AG04450 (cell line): ENCODE measurements at places on chromosomes 16 and 17.

- DNase-seq: no peak
These were observed 26.8 kb upstream of the HOXB13 start for GRCh38 chr17:48755356-48755755.

DNA sequence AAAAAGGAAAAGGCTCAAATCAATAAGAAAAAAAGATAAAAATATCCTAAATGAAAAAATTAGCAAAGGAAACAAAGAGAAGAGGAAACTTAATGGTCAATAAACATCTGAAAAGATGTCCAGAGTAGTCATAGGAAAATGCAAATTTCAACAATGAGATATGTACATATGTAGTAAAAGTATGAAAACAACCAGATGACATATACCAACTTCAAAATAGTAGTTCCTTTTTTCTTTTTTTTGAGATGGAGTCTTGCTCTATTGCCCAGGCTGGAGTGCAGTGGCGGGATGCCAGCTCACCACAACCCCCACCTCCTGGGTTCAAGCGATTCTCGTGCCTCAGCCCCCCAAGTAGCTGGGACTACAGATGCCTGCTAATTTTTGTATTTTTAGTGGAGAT is 21.7 kb upstream of the NFAT5 start:
- DNase-seq: no peak

DNA sequence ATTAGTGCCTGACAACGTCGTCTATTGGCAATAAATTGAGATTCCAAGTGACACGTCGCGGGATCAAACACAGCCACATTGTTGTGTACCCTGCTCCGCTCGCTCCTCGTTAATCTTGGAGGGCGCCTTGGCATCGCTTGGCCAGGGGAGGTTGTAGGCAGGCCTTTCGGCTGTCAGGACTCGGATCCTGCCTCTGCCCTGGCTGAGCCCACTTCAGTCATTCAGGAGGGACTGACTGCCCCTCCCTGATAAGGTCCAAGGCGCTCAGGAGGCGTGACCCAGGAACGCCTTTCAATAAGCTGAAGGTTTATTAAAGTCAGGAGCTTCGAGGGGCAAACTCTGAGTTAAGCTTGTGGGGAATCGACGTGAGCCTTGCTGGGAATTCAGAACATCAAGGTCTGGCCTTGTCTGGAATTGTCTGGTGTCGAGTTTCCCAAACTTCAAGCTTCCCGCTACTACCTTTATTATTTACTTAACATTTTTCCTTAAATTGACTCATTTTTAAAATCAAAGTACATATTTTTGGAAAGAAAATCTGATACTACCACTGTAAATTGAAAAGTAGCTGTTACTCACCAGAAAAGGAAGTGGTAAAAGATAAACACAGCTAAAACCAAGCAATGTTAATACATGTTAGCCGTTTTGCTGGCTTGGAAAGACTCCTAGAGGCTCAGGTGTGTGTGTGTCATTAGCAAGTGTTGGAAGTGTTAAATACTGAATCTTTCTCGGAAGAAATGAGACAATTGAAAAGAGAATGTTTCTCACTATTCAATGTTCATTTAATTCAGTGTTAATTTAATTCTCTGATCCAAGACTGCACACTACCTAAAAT is 5.3 kb upstream of the IRX3 start:
- DNase-seq: no peak

DNA sequence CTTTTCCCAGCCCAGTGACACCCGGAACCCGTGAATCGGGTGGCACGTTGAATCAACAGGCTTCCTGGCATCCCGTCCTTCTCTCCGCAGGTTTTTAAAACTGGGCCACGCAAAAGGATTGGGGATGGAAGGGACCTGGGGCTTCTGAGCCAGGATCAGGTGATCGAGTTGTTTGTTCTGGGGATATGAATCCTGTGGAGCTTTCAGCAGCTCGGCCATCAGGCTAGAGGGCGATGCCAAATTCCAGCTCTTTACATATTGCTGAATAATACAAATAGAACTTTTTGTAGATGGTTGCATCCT is 473 bp downstream of the SUPT6H start:
- DNase-seq: no peak

- DNase-seq: no peak
These were observed 8.1 kb downstream of the ZC3H7A start for GRCh38 chr16:11788914-11789313.

DNA sequence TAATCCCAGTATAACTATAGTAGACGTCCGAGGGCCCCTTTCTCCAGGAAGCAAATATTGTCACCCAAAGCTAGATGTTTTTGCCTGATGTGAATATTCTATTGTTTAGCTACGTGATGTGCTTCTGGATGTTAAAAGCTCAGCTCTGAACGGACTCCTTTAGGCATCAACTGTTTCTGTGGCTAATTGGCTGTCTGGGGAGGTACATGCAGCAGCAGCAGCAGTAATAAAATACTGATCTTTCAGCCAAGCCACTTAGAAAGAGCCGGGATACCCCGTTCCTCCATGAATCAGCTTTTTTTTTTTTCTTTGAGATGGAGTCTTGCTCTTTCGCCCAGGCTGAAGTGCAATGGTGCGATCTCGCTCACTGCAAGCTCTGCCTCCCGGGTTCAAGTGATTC is 43.0 kb downstream of the TRARG1 start:
- DNase-seq: no peak

DNA sequence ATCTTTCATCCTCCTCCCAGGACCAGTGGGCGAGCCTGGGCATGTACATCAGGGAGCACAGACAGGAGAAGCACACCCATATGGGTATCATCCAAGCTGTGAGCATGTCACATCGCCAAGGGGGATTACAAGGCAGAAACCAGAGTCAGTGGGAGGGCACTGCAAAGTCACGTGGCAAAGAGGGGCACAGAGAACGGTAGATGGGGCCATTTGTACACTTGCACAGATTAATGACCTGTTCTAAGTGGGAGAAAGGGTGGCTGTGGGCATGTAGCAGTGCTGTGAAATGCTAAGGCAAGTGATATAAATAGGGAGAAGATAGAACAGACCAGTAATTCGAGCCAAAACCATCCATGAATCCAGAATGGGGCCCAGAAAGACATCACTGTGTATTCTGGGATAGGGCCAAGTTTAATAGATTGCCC is 265.0 kb downstream of the CPPED1 start:
- DNase-seq: no peak

DNA sequence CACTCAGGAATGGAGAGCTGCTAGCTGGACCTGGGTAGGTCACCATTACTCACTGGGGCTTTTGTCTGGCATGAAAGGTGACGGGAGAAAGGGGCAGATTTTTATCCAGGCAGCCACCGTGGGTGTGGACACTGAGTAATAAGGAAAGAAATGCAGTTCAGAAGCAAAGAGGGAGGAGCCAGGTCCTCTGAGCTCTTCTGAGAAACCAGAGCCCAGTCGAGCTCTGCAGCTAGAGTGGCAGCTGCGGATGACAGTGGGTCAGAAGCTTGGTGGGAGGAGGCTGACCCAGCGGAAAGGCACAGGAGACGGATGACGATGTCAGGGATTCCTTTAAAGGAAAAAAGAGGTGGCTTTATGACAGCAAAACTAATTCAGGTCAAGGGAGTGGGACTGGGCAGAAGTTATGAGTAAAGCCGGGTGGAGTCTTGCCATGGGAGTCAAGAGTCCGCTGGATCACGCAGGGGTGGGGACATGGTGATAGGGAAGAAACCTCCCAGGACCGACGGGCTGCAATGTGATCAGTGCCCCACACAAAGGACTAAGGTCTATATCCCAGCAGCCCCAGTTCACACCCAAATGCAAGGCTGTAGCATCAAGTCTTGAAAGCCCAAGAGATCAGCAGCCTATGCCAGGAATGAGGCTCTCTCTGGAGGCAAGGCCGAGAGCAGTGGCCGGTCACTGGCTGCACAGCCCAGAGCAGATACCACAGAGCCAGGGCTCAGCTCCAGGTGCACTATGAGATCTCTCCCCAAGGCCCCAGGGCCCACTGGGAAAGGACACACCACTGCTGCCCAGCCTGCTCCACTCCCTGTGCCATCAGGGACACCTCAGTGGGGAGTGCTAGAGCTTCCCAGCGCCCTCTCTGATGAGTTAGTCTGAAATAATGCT is 6.3 kb upstream of the MNT start:
- DNase-seq: no peak

- DNase-seq: no peak
These were observed 1.6 kb upstream of the ADGRG3 start for GRCh38 chr16:57666353-57667047.

DNA sequence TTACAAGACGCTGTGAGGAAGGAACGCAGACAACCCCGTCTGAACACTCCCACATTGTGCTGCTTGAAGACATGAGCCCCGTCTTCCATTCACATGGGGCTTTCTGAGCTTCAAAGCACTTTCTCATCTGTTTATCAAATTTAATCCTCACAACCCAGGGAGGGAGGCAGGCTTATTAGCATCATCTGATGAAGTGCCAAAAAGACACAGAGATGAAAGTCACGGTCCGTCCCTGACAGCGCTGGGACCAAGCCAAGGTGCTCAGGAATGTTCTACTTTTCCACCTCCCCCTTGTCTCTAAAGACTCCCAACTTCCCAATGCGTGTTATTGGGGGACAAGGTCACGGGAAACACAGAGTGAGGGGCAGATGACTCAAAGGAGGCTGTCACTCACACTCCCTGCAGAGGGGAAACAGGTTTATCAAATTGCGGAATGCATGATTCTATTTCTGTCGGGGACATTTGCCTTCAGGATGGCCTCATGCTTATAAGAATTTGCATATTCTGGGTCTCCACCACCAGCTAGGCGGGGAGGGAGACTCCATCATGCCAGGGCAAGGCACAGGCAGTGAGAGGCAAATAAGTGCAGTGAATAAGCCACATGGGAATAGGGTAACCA is 10.7 kb downstream of the XYLT1 start:
- no peak for DNase-seq

- no peak for DNase-seq
These were observed 35.2 kb downstream of the ARHGAP23 start for GRCh38 chr17:38463451-38463858.

GRCh38 chr16:48535831-48536613 is 74.0 kb downstream of the N4BP1 start:
- DNase-seq: no peak

GRCh38 chr17:71978435-71978834 is 142.4 kb upstream of the SOX9 start:
- no peak for DNase-seq

GRCh38 chr17:71464241-71464640 is 656.6 kb upstream of the SOX9 start:
- no peak for DNase-seq

DNA sequence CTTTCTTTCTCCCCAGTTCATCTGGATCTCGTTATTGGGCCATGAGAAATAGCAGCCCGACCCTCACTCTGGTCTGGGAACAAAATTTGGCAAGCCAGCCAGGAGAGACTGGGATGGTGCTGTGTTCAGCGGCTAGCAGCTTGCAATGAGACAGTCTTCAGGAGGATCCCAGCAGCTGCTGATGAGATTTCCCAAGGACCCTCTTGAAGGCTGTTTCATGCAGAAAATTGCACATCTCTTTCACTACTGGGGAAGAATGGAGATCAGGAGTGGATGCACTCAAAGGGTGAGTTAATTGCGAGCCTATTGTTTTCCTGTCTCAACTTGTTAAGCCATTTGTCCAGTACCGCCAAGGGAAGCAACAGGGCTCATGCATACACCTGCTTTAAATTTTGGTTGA is 5.5 kb upstream of the COIL start:
- DNase-seq: no peak

DNA sequence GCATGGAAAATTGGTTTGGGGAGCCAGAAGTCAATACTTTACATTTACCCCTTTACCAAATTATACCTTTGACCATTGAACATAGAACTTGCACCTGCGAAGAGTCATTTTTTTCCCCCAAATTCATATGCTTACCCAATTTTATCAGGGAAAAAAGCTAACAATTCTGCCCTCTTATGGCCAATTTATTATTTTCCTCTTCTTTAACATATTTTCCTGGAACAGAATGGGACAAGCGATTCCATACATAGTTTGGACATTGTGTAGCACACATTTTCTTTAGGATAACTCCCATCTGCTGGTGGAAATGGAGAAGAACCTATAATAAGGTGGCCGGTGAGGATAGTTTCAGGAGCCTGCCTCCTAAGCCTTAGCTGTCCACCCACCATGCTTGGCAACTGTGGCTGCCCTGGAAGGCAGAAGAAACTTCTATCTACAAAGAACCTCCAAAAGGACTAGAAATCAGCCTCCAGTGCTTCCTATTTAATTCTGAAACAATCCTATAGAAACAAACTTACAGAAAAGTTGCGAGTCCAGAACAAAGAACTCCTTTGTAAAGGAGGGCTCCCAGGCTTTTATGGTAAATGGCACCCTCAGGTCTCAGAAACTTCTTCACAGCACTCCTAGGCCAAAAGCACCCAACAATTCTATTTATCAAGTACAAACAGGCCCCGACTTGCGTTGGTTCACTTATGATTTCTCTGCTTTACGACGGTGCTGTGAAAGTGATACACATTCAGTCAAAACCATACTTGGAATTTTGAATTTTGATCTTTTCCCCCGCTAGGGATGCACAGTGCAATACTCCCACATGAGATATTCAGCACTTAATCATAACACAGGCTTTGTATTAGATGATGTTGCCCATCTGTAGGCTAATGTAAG is 64.1 kb upstream of the CACNG4 start:
- no peak for DNase-seq

DNA sequence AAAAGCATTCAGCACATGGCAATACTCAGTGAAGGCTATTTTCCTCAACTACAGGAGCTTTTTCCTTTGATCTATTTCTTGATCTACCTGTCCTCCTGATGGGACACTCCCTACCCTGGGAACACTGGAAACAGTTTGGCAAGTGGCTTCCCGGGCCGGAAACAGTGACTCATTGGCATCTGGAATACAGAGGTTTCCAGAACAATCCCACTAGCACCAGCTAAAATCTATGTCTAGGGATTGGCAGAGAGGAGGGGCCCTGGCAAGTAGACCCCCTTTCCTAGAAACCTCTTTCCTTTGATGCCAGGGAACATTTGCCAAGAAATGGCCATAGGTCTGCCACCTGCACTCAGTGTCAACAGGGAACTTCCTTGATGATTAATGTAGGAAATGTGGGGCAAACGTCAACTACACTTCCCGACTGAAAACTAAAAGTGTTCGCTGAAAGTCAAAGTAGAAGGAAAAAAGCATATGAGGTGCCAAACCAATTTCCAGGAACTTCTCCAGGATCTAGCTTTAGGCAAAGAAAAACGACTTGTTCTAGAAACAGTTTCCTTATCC is 30.4 kb upstream of the FBXW10B start:
- DNase-seq: no peak

DNA sequence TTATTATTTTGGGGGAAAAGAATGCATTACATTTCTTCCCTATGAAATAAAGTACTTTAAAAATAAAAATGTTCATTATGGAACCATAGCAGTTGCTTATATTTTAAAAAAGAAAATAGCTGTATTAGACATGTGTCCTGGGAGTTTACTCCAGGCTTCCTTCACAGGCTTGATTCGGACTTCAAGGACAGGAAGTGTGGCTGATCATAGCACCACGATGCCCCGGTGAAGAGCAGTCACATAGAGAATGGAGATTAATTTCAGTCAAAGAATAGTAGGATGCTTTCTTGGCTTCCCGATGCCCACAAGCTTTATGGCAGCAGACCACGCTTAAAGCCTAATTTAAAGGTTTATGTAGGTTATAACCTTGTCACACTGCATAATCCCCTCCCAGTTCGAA is 125.1 kb downstream of the NPIPB5 start:
- no peak for DNase-seq
